ENCODE measurements at places on chromosomes 2 and 18.

DNA sequence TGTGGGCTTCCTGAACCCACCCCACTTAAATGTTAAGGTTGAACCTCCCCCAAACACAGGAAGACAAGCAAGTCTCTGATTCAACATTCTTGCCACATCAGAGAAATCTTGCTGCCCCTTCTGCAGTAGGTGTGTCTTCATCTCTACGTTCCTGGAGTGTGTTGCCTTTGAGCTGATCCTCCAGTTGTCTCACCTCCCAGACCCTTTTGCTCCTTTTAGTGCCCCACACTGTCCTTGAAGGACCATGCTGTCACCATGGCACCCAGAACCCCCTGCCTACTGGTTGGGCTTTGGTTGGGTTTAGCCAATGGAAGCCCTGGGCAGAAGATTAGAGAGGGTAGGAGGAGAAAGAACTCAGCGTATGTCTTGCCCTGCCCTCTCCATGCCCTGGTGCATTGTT, 10.7 kb downstream of the CAB39 start:
- DNase-seq: peak; percentile 5

GRCh38 chr2:71667256-71668182, 214.2 kb downstream of the DYSF start:
- no peak for DNase-seq

DNA sequence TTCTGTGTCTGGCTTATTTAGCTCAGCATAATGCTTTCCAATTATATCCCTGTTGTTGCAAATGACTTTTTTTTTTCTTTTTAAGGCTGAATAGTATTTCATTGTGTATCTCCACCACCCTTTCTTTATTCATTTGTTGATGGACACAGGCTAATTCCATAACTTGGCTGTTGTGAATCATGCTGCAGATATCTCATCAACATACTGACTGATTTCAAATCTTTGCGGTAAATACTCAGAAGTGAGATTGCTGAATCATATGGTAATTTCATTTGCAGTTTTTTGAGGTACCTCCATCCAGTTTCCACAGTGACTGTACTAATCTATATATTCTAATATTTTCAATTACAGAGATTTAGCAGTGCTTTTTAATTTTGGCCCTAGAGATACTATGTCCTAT, 266.2 kb downstream of the TMX3 start:
- DNase-seq: no peak

DNA sequence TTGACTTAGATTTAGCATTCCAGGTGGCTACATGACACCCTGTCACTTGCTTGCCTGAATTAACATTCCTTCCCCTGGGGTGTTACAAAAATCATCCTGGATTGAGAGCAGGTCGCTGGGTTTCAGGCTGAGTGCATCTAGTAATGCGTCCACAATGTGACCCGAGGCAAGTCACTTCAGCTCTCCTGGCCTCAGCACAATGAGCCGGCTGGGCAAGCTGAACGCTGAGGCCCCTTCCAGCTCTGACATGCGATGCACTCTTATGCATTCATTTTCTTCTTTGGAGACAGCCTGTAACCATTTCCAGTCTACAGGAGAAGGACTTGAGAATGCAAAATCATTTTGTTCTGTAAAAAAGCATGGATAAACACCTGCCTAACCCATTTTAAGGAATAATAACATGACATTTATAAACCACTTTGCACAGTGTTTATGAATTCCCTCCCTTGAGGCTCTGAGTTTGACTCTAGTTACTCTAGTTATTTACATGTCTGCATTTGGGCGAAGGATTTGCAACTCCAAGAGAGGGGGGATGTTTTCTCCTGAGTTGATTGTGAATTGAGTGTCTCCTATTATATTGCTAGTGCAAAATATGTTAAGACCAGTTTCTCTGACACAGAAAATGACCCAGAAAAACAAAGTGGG, 63.0 kb upstream of the CPO start:
- no peak for DNase-seq

DNA sequence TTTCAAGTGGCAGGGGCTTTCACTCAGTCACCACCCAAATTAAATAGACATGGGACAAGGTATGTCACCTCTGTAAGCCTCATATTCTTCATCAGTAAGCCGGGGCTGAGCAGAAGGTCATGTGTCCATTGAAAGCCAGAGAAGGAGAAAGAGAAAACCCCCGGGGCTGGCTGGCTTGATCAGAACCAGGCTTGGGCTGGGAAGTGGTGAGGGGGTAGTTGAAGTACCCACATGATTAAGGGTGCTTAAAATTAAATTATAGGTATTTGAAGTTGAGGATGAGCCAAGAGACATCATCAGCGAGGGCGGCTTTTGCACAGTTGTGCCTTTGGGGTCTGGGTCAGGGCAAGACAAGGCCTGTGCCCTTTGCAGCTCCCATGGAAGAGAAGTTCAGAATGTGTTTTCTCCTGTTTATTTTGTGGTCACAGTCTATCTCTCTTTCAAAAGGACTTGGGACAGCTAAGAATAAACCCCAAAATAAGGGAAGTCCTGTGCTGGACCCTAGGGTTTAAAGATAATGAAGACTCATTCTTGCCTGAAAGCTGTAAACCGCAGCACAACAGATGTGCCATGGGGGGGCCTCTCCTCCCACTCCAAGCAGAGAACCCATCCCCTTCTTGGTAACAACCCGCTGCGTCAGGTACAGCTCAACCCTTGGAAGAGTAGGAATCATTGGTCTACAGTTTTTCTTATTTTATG, 10.7 kb downstream of the DBI start:
- DNase-seq: no peak

- no peak for DNase-seq
Observed at GRCh38 chr2:185181901-185182300, 556.7 kb upstream of the FSIP2 start.

DNA sequence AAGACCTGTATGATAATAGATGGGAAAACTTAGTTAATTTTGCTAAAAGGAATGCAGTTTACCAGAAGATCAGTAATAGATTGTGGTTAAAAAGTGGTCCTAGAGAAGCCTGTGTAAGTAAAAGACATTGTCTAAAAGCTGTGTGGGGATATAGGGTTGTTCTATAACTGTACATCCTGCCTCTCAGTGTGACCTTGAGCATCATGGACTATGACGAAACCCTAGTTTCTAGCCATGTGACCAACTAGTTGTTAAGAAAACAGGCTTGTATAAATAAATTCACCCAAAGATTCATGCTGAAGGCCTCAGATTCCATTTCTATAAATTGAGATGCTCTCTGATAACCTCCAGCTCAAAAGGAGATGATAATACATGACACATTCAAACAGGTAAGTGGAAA, 160.7 kb downstream of the IKZF2 start:
- no peak for DNase-seq

DNA sequence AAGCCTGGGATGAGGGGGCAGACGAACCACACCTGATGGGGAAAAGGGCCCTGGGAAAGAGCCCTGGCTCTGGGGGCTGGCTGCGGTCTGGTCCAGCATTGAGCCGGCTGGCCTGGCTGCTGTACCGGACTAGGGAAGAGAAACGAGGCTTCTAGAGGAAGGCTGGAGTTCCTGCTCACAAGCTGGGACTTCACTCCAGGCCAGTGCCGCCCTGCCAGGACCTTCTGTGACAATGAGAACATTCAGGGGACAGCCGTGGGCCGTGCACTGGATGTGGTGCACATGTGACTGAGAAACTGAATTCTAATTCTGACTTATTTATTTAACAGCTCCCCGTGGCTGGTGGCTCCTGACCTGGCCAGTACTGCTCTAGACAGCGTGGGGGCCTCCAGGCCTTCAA, 269.3 kb downstream of the HDAC4 start:
- DNase-seq: no peak

GRCh38 chr2:20747317-20747716, 75.6 kb downstream of the LDAH start:
- DNase-seq: no peak

GRCh38 chr2:111898703-111899514, 502 bp downstream of the MERTK start:
- no peak for DNase-seq

DNA sequence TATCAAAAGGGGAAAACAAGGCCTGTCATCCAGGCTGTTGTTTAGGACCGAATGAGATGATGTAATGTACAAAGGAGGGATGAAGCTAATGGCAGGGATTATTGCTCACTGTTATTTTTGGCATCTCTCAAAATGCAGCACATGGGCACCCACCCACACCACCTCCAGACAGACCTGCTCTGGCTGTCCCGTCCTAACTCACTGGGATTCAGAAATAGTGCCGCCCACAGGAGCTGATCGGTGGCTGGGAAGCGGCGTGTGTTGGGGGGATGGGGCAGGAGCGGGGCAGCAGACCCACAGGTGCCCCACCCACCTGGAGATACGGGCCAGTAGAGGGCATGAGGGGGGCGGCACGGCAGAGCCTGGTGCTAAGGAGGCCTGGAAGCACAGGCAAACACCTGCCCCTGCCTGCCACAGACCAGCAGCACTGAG, 52.2 kb downstream of the CRACDL start:
- no peak for DNase-seq

DNA sequence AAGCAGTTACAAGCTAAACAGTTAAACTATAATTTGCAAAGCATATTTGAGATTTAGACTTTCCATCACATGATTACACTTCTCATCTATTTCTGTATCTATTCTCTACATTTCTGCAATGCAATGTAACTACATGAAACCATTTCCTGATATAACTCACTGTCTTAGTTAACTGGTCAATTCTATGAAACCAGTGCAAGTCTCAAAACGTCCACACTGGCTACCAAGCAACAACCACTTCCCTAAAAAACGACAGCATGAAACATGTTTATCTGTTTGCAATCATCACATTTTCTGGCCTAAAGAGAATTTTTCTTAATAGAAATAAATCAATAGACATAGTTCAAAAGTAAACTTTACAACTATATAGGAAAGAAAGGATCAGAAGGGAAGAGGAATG, 17.4 kb downstream of the FECH start:
- no peak for DNase-seq

DNA sequence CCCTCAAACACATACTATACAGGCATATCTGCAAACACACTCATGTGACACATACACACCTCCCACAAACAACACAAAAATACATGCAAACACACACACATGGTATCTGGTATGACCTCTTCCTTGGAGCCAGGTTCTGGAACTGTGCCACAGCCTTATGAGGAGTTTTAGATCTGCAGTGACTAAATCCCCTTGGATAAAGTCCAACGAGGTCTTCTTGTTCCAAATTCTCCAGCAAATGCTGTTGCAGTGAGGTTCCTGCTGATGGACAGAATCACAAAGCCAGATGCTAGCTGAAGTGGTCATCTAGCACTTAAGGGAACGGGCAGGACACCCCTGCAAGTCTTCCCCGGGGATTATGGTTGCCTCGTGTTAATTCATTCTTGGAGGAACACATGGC, 54.5 kb upstream of the DAPL1 start:
- DNase-seq: no peak

DNA sequence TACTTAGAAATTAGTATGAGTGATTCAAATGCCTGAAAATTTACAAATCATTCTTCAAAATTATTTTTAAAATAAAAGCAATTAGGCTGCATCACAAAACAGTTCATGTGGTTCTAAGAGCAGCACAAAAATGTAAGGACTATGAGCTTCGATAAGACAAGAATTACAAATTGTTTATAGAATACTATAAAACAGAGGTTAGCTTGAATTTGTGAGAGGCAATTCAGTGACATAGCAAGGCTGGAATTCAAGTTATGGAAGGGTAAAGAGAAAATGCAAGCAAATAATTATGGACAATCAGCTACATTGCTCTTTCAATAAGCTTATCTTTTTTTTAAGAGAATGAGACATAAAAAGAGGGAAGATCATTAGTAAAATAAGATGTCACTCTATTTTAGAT, 7.1 kb upstream of the XIRP2 start:
- DNase-seq: no peak

DNA sequence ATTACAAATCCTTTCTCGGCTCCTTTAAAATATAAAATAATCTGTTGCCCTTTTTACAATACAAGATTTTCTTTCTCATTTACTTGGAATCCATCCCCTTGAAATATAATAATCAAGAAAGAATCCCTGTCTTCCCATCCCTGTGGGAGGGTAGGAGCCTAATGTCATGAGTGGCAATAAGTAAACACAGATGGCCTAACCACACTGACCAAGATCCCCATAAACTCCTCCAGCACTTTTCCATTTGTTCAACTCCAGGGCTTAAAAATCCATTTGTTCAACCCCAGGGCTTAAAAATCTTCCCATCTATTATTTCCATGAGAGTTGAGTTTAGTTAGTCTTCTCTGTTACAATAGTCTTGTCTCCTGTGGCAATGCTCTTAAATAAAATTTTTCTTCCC, 297.6 kb downstream of the CDH7 start:
- no peak for DNase-seq

DNA sequence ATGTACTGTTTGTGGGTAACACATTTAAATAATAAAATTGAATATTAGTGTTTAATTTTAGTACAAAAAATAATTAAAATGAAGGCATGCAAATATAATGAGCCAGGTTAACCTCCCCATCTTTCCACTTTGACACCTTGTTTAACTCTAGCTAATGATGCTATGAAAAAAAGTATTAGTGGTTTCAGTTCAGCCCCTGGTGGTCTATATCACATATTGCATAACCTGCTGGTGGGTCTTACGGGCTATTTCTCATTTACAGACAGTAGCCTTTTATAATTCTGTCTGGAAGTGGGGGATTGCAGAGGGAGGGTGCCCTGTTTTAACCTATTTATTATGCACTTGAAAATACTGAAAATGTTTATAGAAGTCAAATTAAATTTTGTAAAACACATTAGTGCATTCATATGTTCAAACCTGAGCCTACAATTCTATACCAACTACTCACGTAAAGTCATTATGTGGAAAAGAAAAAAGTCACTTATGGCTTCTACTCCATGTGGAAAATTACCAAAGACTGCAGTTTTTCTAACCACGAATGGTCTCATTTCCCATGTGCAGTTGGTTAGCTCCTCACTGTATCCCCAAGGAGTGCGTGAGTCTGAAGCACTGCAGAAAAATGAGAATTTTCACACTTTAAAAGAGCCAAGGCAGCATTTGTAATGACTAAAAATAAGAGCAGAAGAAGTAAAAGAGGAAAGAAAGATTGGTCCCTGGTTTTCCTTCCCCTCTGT, 381.0 kb downstream of the MTX2 start:
- no peak for DNase-seq

- DNase-seq: no peak
Observed at GRCh38 chr18:28999726-29000125, 822.8 kb upstream of the CDH2 start.

- no peak for DNase-seq
Observed at GRCh38 chr2:235129850-235130249, 178.0 kb downstream of the SH3BP4 start.

DNA sequence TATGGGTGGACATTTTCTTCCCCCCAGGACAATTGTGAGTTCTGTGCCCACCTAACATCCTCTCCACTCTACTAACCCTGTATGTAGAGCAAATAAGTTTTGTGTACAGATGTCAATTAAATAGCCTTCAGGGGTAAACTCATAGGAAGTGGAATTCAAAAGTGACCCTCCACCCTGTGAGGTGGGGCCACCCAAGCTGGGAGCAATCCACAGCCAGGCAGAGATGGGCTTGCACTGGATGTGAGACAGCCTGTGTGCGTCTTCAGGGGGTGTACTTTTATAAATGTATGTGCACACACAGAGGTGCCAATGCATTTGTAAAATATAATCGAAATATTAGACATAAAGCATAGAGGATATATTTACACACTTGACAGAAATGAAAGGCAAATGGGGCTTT, 33.1 kb upstream of the ATP6V1B1 start:
- DNase-seq: no peak

GRCh38 chr2:221514305-221515040, 57.6 kb downstream of the EPHA4 start:
- DNase-seq: no peak
